ENCODE measurements at places on chromosomes 4 and X.

DNA sequence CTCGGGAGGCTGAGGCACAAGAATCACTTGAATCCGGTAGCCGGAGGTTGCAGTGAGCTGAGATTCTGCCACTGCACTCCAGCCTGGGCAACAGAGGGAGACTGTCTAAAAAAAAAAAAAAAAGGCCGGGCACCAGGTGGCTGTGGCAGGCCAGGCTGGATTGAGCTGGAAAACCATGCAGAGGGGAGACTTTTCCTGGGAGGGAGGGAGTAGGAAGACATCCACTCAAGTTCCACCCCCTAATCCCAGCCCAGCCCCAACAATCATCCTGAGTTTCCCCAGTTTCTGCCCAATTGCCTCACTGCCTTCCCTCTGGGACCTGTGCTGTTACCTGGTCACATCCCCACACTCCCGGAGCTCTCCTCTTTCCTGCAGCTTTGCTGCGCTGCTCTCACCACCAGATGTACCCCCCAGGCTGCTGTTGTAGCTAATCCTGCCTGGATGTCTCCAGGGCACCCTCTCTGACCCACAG is 9.0 kb upstream of the TSPYL2 start:
- peak; percentile 38 for DNase-seq

DNA sequence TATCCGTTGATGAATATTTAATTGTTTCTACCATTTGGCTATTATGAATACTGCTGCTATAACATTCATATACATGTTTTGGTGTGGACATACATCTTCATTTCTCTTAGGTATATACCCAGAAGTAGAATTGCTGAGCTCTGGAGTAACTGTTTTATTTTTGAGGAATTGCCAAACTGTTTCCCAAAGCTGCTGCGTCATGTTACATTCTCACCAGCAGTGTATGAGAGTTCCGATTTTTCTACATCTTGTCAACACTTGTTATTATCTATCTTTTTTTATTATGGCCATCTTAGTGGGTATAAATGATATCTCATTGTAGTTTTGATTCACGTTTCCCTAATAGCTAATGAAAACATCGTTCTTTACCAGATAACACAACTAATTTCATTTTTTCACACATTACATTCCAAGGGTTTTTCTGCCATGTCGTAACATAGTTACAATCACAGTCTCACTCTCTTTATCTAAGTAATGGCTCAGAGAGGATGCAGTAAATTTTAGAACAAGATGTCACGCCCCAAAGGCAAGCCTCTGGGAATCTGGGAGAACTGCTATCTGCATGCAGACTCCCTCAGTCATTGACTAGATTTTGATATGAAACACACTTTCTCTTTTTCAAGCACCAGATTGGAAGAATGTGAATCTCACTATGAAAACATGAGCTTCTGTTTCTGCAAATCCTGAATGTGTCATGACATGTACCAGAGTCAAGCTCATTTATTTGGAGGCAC is 10.3 kb downstream of the ARHGAP6 start:
- DNase-seq = no peak

DNA sequence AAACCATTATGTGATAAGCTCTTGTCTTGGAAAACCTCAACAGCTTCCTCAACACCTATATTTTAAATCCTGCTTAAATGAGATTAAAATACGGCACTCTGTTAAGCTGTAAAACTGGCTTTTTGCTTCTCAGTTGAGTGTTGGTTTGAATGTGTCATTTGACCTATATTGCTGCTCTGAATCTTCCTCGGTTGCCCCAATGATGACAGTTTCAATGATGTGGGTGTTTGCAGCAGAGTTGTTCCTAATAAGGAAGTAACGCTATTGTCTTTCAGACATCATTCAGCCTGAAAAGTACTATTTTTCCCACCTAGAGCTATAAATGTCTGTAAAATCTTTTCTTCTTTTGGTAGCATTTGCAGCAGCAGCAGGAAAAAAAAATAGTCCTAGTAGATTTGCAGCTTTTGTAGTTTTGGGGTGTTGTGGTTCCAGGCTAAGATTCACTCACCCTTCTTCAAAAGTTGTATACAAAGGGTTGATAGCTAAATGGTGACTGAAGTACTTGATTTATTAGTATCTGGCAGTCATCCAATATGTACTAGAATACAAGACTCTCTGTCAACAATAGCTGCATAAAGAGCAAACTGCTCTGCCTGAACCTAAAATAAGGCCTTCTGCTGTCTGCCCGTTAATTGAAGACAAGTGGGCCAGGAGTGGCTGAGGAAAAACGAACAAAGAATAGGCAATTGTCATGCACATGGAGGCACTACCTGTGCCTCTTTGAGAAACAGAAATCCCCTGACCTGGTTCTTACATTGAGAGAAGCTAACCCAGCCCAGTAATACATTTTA is 333.1 kb downstream of the IL1RAPL1 start:
- peak; percentile 59 for DNase-seq

GRCh38 chr4:113677325-113677724 is 84.2 kb downstream of the CAMK2D start:
- DNase-seq = no peak

GRCh38 chr4:76341063-76341462 is 34.5 kb downstream of the STBD1 start:
- no peak for DNase-seq

- no peak for DNase-seq
Observed at GRCh38 chr4:4922441-4922840, 63.0 kb downstream of the MSX1 start.

DNA sequence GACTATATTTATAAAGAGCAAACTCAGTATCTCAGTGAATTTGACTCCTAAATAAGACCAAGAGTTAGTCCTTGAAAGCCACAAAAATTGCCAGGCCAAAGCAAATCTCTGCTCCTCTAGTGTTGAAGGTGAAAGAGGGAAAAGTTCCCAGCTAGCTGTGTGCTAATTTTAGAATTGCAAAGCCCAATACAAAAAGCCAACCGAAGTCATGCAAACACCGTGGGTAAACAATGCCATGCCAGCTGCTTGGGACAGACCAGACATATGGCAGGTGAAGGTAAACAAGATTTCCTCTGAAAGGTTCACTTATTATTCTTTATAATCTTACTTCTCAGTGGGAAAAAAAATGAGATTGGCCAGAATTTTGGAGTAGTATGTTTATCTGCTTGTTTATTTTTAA is 80.5 kb upstream of the LNX1 start:
- peak; percentile 22 for DNase-seq

DNA sequence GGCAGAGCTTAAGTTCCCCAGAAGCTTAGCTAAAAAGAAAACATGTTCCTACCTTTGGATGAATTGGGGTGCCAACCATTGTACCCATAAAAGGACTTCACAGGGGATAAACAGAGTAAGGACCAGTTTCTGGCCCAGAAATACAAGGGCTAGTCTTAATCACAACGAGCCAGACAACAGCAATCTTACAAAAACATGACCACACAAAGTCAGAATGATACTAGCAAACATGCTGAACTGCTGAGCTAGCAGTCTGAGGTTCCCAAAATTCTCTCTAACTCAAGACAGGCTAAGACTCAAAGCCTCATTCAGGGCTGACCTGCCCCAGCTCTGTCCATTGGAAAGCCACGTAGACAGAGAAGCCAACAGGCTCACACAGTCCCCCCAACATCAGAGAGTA is 40.3 kb downstream of the ATP11C start:
- DNase-seq = no peak

DNA sequence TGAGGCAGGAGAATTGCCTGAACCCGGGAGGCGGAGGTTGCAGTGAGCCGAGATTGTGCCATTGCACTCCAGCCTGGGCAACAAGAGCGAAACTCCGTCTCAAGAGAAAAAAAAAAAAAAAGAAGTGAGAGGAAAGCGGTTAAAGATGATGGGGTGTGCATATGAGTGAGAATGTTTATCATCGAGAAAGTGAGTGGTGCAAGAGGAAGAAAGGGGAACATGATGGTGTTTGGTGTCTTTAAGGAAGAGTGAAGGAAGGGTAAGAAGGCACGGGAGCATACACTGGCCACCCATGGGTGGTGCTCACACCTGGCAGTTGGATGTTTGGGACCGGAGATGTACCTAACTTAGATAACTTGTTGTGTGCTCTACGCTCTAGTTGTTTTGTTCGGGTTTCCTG is 62.2 kb downstream of the STOX2 start:
- DNase-seq = no peak

DNA sequence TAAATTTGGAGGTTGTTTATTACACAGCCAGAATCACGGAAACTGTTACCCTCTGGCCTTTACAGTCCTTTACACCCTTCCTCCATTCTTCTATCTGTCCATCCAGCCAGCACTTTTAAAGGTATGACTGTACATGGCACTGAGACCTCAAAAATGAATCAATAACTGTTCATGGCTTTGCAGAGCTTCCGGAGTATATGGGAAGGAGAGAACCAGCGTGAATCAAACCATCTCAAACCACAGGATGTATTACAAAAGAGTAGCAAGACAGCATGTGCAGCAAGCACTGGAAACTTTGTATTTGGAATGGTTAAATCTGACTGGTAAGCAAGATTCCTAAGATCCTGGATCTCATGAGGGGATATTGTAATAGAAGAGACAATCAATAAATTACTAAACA is 228.5 kb upstream of the CASK start:
- no peak for DNase-seq

DNA sequence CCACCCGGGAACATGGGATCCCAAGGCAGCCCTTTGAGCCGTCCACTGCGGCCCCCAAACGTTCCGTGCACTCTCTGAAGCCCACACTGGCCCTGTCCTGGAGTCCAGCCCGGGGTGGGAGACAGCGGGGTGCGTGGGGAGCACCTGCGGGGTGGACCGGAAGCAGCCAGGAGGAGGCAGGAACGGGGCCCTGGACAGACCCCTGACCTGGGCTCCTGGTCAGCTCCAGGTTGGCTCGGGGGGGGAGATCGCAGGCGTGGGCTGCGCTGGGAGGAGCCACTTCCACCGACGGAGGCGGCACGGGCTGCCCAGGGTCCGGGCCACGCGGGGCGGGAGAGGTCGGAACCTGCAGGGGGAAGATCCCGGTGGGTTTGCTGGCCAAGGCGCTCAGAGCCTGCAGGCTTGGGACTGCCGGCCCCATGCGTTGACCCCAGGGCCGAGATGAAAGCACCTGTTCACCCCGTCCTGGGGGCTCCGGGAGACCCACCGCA is 5.7 kb upstream of the PLCXD1 start:
- DNase-seq = no peak

DNA sequence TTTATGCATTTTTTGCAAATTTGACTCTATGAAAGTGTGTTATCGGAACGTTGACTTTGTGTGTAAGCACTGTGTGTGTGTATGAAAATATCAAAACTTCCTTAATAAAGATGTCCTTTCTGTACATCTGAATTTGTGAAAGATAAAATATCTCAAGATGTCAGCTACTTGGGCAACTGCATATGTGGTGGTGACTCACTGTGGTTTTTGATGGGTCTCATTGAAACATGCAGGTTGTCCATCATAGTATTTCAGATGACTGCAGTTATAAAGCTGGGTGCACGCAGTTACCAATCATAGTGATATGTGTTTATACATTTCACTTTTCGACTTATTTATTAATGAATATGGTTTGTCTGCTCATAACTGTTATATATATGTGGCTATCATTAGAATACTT is 19.7 kb upstream of the BBS12 start:
- no peak for DNase-seq

- DNase-seq = no peak
Observed at GRCh38 chr4:39565878-39566600, 38.8 kb upstream of the UGDH start.

- no peak for DNase-seq
Observed at GRCh38 chrX:12210196-12210815, 72.0 kb downstream of the FRMPD4 start.

DNA sequence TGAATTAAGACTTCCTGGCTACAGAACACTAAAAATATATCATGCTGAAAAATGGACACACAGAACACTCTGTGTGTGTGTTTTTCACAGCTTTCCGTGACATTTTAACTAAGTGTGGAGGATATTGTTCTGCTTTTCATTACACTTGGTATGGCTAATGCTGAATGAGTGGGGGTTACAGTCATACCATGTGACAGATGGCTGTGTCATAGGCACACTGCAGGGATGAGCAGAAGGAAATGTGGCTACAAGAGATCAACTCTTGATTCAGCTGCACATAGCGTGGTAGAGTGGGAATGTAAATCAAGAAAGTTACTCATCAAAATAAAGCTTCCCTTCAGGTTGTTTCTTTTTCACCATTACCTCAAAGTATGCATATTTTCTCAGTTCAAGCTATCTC is 669.8 kb downstream of the IQCM start:
- no peak for DNase-seq

GRCh38 chr4:151687021-151687640 is 73.7 kb downstream of the GATB start:
- no peak for DNase-seq

GRCh38 chrX:116862340-116862739 is 399.6 kb upstream of the CT83 start:
- no peak for DNase-seq

DNA sequence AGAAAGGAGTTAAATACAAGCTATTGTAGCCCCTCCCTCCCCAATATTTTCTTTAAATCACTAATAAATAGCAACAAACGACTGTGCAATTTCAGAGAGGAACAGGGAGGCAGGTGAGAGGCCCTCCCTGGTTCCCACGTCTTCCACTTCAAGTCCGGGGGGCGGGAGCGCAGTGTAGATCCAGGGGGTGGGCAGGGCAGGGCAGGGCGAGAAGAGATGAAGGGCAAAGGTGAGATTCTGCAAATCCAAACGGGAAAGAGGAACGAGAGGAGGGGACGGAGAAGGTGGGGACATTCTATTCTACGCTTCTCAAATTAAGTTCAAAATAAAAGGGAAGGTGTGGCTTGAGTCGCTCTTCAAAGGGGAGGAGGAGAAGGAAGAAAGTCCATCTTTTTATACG is 6.8 kb downstream of the NKX6-1 start:
- no peak for DNase-seq

DNA sequence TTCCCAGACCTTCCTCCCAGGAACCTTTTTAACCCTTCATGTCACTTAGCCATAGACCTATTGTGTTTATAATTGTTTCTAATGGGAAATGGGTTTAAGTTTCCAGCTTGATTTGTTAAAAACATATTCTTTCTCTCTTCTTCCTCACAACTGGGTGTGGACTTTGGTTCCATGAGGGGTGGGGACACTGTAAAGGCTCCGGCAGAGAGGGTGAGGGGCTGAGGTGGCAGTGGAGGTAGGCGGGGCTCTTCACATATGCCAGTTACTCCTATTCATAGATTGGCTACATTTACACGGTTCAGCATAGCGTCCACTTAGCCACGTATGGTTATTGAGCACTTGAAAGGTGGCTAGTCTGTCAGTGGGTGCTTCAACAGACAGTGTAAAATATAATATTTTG is 7.8 kb downstream of the INTS6L start:
- DNase-seq = no peak

GRCh38 chr4:73055241-73055897 is 14.1 kb downstream of the COX18 start:
- no peak for DNase-seq

GRCh38 chr4:65668201-65669089 is 1.8 kb downstream of the EPHA5 start:
- DNase-seq = no peak

DNA sequence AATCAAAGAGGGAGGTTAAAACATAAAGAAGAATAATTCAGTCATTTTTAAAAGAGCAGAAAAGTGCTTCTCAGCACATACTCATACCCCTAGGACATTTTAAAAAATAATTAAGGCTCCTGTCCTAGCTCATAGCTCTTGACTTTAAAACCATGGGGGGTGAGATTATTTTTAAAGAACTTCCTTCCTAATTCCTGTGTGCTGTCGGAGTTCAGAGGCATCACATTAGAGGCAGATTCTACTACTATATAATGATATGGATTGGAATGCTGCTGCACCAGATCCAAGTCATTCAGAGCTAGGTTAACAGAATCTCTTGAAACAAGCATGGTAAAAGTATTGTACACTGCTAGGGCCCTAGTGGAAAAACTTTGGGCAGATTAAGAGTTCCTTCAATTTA is 456.5 kb upstream of the ADGRL3 start:
- DNase-seq = no peak
